ENCODE measurements at places on chromosomes 2 and 18. TPM values are rescaled to one million over a fixed set of nuclear protein-coding genes. Genes with fewer than 3 reads are reported as not detected.

GRCh38 chr2:25726522-25726921, 53.1 kb upstream of the DTNB start:
- no peaks in the 10 kb centered on the region for H3K4me1 ChIP-seq
- H3K36me3 ChIP-seq, result no peaks in the 10 kb centered on the region
- DNase-seq, result no peak
- no peak overlapping the region for H3K27ac ChIP-seq
- H3K27me3 ChIP-seq, result peaks cover 34% of the 10 kb centered on the region
- H3K4me3 ChIP-seq, result no peak overlapping the region

Gene GALNT14
- polyA plus RNA-seq, result not detected

Gene SERPINB4
- polyA plus RNA-seq, result not detected

DNA sequence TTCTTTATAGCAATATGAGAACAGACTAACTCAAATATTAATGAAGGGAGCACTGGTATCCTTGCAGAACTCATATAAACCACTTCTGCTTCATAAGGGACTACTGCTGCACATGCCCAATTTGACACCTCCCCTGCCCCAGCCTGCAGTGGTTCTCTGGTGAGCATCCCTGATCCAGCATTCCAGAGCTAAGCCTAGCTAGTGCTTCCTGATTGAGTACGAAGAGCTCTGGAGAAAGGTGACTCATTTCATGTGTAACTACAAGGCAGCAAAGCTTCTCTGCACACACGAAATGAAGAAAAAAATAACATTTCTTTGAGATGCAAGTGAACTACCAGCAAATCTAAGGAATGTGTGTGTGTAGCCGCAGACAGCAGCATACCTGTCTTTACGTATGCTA, 22.8 kb upstream of the ADNP2 start:
- no peak overlapping the region for H3K27ac ChIP-seq
- no peaks in the 10 kb centered on the region for H3K27me3 ChIP-seq

Data from K562 (cell line).